ENCODE measurements at places on chromosomes 1 and 21. TPM values are rescaled to one million over a fixed set of nuclear protein-coding genes. Genes with fewer than 3 reads are reported as not detected.

DNAI4 gene
- 1.8 TPM for total RNA-seq

GRCh38 chr1:2391931-2392509 lies 379 bp downstream of the RER1 start:
- no peak for DNase-seq

TFAP2E gene
- 1.0 TPM for total RNA-seq

SHISAL2A gene
- 16.7 TPM for total RNA-seq

GRCh38 chr21:37237764-37238163 lies 29.4 kb downstream of the VPS26C start:
- DNase-seq: no peak

DNA sequence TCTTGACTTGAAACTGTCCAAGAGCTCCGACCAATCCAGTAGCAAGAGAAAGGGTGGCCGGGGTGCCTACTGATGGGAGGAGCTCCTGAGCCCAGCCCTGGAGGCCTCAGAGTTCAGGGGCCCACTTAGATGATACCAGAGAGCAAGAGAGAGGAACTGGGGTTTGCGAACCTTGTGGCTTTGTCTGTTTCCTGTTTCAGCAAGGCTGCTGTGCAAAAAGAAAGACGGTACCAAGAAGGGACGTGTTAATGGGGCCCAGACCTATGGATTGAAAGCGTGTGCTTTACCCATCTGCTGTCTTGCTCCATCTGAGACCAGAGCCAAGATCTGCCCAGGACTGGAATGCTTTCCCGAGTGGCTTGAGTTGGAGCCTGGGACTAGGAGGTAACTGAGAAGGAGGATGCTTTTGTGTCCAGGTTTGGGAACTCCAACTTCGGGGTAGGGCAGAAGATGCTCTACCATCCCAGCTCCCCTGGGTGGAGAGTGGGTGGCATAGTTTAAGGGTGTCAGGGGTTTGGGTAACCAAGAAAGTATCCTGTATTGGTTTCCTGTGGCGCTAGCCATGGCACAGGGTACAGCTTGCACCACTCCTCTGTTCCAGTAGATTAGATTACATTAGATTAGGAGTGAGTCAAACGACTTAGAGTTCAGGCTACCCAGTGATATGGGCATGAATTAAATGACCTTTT lies at the start of gene TRAF3IP3:
TSS of gene TRAF3IP3 (plus strand) at position 128 of the 689 bp plus-strand sequence. CDS start 3,987 bp downstream, outside the sequence.
- peak; percentile 52 for DNase-seq

GRCh38 chr1:184031409-184032107 lies 6.0 kb downstream of the COLGALT2 start:
- no peak for DNase-seq

LCE6A gene
- not detected for total RNA-seq

DNA sequence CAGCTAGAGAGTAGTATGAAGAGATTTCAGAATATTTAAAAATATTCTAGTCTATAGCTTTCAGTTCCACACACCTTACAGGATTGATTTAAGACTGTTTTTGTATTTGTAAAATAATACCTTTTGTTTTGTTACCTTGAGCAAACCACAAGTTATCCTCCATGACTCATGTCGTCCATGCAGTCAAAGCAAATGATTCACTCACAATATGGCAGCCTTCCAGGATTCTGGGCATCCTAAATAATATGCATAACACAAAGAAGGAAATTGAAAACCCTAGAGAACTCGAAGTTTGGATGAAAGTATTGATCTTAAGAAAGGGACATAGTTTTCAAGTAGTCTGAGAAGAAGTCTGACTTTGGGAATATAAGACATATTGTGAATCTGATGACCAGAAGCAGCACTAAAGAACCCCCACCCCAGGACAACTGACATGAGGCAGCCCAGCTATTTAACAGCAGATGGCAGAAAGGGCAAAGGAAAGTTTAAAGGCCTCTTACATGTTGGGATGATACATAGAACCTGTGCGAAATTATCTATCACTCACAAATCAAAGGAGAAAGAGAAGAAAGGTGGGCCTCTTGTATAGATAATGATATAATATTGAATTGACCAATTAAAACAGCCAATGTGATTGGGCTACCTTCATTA lies 857.9 kb downstream of the BRINP3 start:
- no peak for DNase-seq

GRCh38 chr21:46518983-46519583 lies 60.4 kb downstream of the DIP2A start:
- no peak for DNase-seq

DNA sequence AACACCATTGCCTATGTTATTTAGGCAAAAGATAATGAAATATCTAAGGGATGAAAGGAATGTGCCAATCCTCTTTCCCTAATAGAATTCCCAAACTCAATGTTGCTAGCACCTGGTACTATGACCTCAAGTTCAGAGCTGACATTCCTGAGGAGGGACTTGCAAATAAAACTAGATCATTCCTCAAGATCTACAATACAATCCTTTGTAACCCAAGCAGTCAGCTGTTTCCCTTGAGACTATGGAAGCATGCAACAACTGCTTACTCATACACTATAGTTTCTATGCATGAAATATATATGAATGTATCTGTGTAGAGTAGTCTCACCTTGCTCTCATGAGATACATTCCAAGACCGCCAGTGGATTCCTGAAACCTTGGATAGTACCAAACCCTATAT lies 65.0 kb downstream of the ABL2 start:
- no peak for DNase-seq

COL6A1 gene
- total RNA-seq: 13.1 TPM

CATSPERE gene
- total RNA-seq: 0.68 TPM

DNA sequence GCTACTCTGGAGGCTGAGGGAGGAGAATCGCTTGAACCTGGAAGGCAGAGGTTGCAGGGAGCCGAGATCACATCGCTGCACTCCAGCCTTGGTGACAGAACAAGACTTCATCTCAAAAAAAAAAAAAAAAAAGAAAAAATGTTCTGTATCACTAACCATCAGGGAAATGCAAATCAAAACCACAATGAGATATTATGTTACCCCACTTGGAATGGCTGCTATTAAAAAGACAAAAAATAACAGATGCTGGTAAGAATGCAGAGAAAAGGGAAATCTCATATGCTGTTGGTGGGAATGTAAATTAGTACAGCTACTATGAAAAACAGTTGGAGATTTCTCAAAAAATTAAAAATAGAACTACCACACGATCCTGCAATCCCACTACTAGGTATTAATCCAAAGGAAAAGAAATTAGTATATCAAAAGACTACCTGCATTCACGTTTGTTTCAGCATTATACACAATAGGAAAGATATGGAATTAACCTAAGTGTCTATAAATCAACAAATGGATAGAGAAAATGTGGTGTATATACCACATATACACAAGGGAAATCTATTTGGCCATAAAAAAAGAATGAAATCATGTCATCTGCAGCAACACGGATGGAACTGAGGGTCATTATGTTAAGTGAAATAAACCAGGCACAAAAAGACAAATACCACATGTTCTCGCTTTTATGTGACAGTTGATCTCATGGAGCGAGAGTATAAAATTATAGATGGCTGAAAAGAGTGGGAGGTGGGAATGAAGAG lies 62.6 kb downstream of the ABL2 start:
- no peak for DNase-seq

HES3 gene
- not detected for total RNA-seq

SLAMF1 gene
- 75.0 TPM for total RNA-seq

DNA sequence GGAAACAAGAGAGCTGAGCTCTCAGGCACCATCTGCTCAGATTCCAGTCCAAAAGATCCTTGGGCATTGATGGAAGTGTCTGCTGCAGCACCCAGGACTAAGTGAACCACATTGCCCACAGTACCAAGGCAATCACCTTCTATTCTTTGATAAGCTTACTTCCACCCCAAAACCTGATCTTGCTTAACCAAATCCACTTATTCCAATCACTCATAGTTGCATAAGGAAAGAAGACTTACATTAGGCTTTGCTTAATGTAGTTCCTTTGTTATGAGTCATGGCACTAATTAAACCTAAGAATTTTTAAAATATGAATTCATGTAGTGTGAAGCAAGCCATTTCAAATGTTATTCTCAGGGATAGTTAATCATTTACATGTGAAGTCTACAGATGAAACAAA lies 84.5 kb downstream of the UCHL5 start:
- DNase-seq: no peak

CFHR1 gene
- total RNA-seq: not detected

- no peak for DNase-seq
Measured at GRCh38 chr1:200034761-200035396, 7.4 kb downstream of the NR5A2 start.

KRTAP7-1 gene
- total RNA-seq: not detected

- DNase-seq: no peak
Measured at GRCh38 chr21:29787361-29787909, 152.4 kb downstream of the GRIK1 start.

GRCh38 chr21:37593015-37593414 lies 226.4 kb downstream of the DYRK1A start:
- DNase-seq: no peak

DNA sequence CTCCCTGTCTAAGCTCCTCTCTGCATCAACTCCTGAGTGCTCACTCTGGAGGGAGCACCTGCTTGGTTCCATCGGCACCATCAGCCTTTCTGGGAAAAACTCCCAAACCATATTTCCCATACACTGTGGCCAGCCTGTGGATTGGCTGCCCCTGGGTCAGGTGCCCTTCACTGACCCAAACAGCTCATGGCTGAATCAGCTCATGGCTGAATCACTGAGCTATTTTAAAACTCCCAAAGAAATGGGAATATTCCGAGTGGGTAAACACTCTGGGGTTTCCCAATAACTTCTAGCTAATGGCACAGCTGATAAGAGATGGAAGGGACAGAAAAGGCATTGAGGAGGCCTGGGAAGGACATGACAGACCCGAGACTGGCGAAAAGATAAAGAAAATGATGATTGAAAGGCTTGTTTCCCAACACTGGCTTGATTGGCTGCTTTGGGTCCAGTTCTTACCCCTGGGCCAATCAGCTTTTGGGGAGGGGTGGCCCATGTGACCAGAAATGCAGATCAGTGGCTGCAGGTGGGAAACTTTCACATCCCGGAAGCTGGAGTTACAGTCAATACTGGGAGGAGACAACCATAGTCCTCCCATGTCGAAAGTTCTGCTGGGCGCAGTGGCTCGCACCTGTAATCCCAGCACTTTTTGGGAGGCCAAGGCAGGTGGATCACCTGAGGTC lies 37.3 kb upstream of the KAZN start:
- no peak for DNase-seq

IFI6 gene
- total RNA-seq: 12.3 TPM

COL9A2 gene
- total RNA-seq: 5.5 TPM

IPP gene
- 19.4 TPM for total RNA-seq

DNA sequence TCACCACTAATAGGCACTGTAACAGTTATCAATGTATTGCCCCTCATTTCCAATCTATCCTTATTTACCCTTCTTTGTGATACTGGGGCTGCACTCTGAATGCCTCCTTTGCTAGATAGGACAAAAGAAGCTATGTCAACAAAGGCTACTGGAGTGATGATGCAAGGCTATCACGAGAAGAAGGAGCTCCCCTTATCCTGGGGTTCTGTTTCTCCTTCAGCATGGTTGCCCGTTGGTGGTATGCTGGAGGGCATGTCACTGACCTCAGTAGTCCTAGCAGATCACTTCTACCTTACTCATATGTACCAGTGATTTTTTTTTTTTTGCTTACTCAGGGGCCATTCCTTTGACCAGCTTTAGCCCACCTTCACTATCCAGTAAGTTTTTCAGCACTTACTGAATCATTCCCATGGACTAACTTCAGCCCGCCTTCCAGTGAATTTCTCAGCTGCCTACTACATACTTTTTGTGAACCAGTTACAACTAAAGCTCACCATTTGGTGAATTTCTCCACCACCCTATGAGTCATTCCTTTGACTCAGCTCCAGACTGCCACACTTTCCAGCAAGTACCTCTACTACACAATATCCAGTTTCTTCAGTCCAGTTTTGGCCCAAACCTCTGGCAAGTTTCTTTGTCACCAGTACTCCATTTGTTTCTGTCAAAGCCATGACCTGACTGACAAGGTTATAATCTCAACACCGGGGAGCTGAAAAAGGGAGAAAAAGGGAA lies 944.5 kb downstream of the KCNT2 start:
- no peak for DNase-seq

GRCh38 chr1:155193275-155193990 lies 14.3 kb downstream of the THBS3 start:
- peak; percentile 78 for DNase-seq

DNA sequence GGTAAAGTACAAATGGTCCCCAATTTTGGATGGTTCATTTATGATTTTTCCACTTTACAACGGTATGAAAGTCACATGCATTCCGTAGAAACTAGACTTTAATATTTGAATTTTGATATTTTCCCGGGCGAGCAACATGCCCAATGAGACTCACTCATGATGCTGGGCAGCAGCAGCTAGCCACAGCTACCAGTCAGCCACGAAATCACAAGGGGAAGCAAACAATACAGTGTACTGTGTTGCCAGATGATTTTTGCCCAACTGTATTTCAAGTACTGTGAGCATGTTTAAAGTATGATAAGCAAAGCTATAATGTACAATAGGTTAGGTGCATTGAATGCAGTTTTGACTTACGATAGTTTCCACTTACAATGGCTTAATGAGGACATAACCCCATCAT lies 266.8 kb downstream of the VAV3 start:
- no peak for DNase-seq

- no peak for DNase-seq
Measured at GRCh38 chr1:67618285-67619018, 66.5 kb upstream of the GADD45A start.

GRCh38 chr21:26438976-26439375 lies 134.1 kb downstream of the CYYR1 start:
- no peak for DNase-seq

OLIG1 gene
- not detected for total RNA-seq

GRCh38 chr1:147091801-147092200 lies 80.5 kb downstream of the PRKAB2 start:
- no peak for DNase-seq

GRCh38 chr1:164518692-164519332 lies 40.2 kb upstream of the PBX1 start:
- DNase-seq: no peak

SYDE2 gene
- 2.8 TPM for total RNA-seq

GRCh38 chr1:199226163-199226562 lies 587.3 kb downstream of the PTPRC start:
- DNase-seq: no peak

DNA sequence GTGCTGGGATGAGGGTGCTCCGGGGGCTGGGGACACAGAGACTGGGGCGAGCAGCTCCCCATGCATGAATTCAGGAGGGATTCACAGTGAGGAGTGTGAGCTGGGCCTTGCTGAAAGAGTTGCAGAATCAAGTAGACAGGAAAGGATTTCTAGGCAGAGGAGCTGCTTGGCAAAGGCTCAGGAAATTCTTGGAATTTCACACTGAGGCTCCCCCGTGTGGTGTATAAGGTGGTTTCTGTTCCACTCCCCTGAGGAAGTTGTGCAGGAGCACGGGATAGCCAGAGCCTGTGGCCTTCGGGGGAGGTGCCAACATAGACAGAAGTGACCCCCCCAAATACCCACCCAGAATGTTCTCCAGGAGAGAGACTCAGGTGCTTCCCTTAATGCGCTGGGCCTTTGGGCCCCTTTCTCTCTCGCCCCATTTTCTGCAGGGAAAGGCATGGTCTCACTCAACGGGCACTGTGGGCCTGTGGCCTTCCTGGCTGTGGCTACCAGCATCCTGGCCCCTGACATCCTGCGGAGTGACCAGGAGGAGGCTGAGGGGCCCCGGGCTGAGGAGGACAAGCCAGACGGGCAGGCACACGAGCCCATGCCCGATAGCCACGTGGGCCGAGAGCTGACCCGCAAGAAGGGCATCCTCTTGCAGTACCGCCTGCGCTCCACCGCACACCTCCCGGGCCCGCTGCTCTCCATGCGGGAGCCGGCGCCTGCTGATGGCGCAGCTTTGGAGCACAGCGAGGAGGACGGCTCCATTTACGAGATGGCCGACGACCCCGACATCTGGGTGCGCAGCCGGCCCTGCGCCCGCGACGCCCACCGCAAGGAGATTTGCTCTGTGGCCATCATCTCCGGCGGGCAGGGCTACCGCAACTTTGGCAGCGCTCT lies 58.5 kb upstream of the ACTL8 start:
- no peak for DNase-seq

- DNase-seq: no peak
Measured at GRCh38 chr1:181335631-181336030, 147.7 kb upstream of the CACNA1E start.

All from CD8-positive, alpha-beta memory T cell (primary cell).